Stimulated activated CD8-positive, alpha-beta memory T cell treated with anti-CD3 and anti-CD28 coated beads, Interleukin-15, amount 100 ng/mL, for 1 hour (primary cell): ENCODE measurements at places on chromosomes 2 and 18.

DNA sequence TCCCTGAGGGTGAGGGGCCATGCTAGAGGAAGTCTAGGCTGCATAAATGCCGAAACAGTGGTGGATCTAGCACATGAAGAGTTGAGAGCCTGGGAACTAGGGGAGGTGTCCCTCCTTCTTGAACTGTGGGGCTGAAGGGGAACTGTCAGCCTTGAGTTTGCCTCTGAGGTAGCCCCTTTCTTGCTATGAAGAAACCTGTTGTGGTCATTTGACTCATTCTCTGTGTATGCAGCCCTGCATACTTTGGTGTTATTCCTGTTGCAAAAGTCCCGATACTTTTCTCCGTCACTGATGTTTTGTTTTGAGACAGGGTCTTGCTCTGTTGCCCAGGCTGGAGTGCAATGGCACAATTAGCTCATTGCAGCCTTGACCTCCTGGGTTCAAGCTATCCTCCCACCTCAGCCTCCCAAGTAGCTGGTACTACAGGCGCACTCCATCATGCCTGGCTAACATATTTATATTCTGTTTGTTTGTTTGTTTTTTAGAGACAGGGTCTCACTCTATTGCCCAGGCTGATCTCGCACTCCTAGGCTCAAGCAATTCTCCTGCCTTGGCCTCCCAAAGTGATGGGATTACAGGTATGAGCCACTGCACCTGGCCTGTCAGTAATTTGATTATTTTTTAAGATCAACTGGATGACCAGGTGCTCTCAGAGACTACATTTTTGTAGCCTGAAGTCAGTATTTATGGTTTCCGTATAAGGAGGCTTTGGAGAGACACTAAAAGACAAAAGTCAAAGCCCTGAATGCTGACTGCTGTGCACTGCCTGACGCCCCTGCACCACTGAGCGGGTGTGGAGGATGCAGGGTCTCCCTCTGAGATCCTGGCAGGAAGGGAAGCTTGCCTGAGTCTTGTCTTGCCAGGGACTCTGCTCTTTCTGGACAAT, 126.0 kb upstream of the MSH6 start:
- DNase-seq: no peak

GRCh38 chr18:42100911-42101310, 145.9 kb downstream of the PIK3C3 start:
- no peak for DNase-seq

- no peak for DNase-seq
Measured at GRCh38 chr2:12315224-12315623, 401.5 kb upstream of the TRIB2 start.

DNA sequence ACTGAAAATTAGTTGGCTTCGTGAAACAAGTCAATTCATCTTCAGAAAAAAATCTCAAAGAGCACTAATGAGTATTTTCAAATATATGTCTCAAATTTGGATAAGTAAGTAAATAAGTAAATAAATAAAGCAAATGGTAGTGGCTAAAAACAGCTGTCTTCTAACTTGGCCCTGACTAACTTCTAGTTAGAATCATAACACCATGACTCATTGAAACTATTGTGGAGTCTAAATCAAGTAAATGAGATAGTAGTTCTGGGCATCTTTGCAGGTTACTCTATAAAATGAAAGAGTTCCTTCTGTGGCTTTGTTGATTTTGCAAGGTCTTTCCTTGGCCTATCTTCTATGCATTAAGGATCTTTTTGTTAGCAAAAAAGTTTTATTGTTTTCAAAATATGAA, 110.7 kb downstream of the SLC8A1 start:
- DNase-seq: no peak

GRCh38 chr18:74412116-74412880, 44.8 kb downstream of the DIPK1C start:
- DNase-seq: no peak

DNA sequence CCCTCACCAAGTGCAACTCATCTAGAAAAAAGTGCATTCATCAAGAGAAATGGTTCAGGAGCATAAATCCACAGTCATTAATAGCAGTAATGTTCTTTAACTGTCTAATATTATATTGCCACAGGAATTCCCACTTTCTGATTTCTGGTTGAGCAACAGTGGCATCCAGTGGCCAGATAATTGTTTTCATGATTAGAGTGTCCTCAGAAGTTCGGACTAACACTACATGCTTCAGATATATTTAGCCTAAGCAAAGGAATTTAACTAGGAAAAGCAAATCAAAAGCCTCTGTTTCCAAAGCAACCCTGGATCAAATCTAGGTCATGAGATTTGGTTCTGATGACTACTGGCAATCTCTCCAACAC, 9.8 kb upstream of the ERBB4 start:
- DNase-seq: no peak

- no peak for DNase-seq
Measured at GRCh38 chr18:37511721-37512298, 53.8 kb downstream of the CELF4 start.

GRCh38 chr2:26610504-26611335, 30.4 kb downstream of the CIB4 start:
- no peak for DNase-seq

DNA sequence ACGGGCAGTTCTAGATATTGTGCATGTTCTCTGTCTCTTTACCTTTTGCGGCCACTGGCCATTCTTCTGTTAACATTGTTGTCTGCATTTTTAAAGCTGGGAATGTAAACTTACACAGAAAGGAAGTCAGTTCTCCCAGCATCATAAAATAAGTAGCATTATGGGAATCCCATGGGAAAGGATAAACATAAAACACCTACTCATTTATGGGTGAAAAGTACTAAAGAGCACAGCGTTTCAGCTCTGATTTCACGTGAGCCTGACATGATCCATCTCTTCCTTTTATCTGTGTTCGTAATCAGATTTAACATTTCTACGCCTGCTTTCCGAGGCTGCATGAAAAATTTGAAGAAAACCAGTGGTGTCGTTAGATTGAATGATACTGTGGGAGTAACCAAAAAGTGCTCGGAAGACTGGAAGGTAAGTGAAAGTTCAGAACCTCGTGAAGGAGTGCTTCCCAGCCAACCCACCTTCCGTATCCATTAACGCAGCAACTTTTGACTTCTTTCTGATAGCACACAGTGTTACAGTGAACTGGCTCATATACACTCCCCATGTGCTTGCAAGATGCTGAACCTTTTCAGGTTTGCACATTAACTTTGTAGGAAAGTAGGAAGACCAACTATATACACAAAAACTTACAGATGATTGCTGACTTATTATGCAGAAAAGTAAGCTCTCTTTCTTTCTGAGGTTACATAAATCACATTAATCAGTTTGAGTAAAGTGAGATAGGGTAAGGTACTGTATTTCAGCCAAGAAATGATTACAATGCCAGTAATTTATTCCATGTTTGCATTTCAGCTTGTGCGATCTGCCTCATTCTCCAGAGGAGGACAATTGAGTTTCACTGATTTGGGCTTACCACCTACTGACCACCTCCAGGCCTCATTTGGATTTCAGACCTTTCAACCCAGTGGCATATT, 86.5 kb upstream of the TTC39C start:
- no peak for DNase-seq

GRCh38 chr2:186883666-186884065, 34.7 kb upstream of the ZSWIM2 start:
- DNase-seq: no peak

DNA sequence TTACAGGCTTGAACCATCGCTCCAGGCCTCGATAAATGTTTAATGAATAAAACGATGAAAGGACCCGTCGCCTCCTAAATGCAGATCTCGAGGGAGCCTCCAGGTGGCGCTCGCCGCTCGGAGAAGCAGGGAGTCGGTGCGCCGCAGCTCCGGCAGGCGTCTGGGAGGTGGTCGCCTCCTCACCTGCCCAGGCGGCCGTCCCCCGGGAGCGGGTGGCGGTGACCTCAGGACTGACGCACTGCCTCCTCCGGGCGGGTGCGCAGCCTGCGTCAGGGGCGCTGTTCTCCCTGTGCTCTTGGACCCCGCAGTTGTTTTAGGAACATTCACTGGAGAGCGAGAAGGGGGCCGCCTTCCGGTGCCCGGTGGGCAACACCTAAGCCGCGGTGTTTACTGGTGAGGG, 38.6 kb upstream of the POLE4 start:
- DNase-seq: peak; percentile 48

GRCh38 chr2:151860210-151860609, 32.0 kb upstream of the ARL5A start:
- DNase-seq: no peak

DNA sequence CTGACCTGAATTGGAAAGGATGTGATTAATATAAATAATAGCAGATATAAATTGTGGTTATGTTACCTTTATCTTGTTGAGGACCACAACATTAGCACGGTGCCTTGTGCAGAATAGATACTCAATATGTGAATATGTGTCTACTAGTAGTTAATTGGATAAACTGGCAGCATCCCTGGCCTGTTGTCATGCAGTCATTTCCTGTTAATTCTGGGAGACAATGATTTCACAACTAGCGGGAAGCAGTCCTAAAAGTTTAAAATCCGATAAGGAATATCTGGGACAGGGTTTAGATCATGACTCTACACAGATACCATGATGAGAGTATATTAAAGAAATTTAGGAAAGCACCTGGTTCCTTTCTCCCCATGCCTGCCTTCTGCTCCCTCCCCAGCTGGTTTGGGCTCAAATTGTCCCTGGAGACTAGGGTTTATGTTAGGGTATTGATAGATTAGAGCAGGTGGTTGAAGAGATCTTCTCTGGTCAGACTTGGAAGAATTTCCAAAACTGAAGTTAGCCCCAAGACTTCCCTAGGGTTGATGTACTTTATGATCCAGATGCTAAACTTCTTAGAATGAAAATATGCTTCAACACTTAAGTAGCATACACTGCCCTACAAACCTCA, 32.8 kb downstream of the CYBRD1 start:
- DNase-seq: no peak

- DNase-seq: no peak
Measured at GRCh38 chr2:23354554-23354953, 30.4 kb upstream of the KLHL29 start.

GRCh38 chr2:5173876-5174535, 518.2 kb upstream of the SOX11 start:
- no peak for DNase-seq

DNA sequence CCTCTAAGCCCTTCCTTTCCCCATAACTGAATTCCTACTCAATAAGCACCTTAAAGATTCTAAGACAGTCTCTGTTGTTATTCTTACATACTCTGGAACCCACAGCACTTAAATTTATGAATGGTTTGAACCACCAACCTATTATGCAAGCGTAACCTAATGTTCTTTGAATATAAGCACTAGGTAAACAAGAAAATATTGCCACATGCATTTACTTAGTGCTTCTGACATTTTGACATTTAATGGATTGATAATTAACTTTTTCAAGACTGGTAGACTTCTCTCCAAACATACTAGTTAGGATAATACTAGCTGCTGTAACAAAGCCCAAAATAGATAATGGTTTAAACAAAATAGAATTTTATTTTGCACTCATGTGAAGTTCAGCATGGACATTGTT, 164.8 kb downstream of the ARHGAP15 start:
- DNase-seq: no peak

DNA sequence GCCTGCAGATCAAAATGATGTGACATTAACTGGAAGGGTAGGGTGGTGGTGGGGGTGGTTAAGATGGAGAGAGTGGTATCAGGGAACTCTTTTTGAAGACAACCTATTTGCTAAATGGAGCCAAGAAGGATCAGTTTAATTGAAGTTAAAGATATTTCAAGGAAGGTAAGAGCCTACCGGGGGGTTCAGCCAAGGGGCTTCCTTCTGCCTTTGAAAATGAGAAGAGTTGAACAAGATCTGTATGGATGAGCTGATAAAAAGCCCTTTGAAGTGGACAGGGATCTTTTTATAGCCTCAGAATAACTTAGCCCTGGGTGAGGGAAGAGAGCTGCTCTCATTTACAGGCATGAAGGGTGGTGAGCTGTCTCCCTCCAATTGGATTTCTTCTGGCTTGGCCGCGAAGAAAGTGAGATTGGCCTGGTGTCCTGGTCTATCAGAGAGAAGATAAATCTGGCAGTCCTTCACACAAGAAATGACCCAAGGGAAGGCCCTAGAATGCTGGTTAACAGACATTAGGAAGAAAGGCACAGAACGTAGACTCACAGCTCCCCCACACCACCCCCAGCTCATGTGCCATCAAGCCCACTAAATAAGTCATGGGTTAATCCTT, 439.8 kb downstream of the TNS1 start:
- no peak for DNase-seq

- DNase-seq: peak; percentile 14
Measured at GRCh38 chr18:11947214-11948191, 33.8 kb upstream of the IMPA2 start.

DNA sequence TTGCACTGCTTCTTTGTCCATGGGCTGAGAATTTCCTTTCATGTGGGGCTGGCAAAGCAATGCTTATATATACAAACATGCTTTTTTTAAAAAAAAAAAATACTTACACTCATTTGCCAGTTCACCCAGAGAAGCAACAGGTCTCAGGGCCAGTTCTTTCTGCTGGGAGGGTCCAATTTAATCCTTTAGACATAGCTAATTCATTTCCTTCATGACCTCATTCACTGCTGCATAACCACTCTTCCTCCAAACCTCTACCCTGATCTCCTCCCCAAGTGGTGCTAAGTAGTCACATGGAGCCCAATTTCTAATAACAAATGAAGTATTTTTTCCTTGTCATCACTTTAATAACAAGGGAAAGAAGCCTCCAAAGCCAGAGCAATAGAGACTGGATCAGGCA, 17.1 kb upstream of the TMEM178A start:
- DNase-seq: no peak

- no peak for DNase-seq
Measured at GRCh38 chr18:57231864-57232263, 85.0 kb downstream of the BOD1L2 start.

GRCh38 chr2:119174216-119174992, 15.9 kb upstream of the C1QL2 start:
- DNase-seq: peak; percentile 9

- no peak for DNase-seq
Measured at GRCh38 chr2:37489041-37489456, 144.6 kb downstream of the QPCT start.

DNA sequence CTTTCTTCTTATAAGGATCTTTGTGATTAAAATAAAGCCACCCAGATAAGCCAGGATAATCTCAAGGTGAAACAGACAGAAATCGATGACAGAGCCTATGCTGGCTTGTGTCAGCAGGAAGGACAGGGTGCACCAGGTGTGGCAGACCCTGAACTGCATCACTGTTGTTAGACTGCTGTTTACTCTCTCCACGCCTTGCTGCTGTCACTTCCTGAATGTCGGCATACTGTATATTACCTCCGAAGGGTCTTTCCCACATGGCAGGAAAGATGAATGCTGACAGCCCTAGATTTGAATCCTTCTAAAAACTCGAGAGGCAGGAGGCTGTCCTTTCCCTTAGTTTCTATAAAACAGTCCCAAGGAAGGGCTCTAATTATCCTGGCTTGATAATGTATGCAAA, 18.9 kb upstream of the TMEM163 start:
- no peak for DNase-seq
